Heart left ventricle (tissue), 16 donors: ENCODE measurements at places on chromosomes 16 and 17. TPM values are rescaled to one million over a fixed set of nuclear protein-coding genes. Genes with fewer than 3 reads are reported as not detected.

DNA sequence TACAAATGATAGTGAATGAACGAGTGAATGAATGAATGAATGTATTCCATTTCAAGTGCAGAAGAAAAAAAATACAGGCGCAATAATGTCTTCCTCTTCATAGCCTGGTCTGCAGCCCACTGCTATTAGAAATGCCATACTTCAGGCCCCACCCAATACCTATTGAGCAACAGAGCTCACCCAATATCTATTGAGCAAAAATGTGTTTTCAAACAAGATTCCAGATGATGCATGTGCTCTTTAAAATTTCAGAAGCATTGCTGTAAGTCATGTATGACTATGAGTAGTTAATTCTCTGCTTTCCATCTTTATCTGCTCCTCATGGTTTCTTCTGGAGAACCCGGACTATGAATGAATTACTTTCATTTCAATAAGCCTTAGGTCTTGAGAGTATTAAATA is 308.2 kb downstream of the XYLT1 start:
- no peaks in the 10 kb centered on the region for H3K36me3 ChIP-seq
- H3K4me3 ChIP-seq, result no peak overlapping the region
- peaks cover 3% of the 10 kb centered on the region for H3K27me3 ChIP-seq
- H3K27ac ChIP-seq, result no peak overlapping the region
- DNase-seq, result no peak

DNA sequence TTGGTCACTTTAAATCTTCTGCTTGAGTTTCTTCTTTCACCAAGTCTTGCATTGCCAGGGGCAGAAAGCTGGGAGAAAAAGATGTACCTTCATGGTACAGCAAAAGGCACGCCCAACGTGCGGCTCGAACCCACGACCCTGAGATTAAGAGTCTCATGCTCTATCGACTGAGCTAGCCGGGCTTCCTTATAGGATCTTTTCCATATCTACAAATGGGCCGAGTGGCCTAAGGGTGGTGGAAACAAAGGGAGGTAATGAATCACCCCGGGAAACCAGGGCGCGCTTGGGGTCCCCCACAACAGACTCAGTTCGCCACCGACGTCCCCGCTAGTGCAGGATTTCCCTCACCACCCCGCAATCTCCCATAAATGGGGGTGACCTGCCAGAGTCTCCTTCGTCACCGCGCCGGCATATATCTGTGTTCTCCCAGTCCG is 7.5 kb upstream of the OR1F1 start:
- no peaks in the 10 kb centered on the region for H3K4me1 ChIP-seq
- H3K36me3 ChIP-seq, result no peaks in the 10 kb centered on the region
- no peak overlapping the region for H3K27ac ChIP-seq

DNA sequence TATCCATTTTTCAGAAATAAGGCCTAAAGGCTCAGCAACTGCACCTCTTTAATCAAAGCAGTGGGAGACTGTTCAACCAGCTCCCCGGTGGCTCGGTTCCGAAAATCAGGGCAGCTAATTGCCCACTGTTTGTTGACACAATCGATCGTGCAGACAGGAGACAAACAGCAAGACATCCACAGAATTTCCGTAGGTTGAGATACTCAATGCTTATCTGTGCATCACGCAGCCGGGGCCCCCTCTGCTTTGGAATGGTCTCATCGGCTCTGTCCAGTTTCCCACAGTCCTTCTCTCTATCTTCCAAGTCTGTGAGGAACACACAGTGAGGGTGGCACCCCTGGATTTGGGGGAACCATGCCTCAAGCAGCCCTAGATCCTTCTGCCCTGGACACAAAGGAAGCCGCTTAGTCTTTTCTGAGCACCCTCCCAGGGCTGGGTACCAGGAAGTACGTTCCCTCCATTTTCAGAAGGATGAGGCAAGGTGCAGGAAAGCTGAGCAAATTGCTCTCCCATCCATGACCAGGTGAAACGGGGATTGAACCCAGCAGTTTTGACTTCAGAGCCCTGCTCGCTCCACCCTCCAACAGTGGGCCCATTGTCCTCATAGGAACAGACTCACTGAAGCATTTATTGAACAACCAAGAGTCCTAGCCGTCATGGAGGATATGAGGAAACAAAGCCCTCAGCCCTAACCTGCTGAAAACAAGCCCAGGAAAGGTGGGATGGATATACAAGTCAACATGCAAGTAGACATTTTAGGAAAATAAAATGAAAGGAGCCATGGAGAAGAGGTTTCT is 70.7 kb downstream of the C16orf95 start:
- no peak overlapping the region for H3K27ac ChIP-seq
- H3K4me3 ChIP-seq, result no peak overlapping the region
- H3K4me1 ChIP-seq, result no peaks in the 10 kb centered on the region
- no peak for DNase-seq
- no peaks in the 10 kb centered on the region for H3K36me3 ChIP-seq
- H3K27me3 ChIP-seq, result no peaks in the 10 kb centered on the region

DNA sequence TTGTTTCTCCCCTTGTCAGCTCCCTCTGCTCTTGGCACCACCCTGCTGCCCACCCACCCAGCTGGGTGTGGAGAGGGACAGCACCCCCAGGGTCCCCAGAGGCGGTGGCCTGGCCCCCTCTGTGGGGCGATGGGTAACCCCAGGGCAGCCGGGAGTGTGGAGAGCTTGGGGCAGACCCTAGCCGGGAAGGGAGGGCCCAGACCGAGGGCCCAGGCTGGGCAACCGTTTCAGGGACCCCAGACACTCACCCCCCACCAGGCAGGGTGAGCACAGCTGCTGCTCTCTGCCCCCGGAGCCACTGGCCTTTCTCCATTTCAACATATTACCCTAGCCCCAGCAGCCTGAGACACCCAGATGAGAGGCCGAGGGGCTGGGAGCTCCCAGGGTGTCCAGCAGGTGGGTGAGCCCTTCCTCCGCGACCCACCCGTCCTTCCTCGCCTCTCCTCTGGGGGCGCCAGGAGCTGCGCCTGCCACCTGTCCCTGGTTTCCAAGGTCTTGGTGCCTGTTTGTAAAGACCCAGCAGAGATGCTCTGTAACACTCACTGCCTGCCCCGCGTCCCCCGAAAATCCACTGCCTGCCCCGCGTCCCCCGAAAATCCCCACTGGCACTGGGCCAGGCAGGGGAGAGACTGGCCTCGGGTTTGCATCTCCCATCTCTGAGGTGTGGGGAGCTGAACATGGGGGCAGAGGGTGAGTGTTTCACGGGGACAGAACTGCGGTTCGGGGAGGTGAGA is 45.4 kb downstream of the BAHCC1 start:
- no peaks in the 10 kb centered on the region for H3K36me3 ChIP-seq
- DNase-seq, result no peak
- H3K4me3 ChIP-seq, result no peak overlapping the region
- no peaks in the 10 kb centered on the region for H3K27me3 ChIP-seq
- H3K27ac ChIP-seq, result no peak overlapping the region

- H3K36me3 ChIP-seq, result no peaks in the 10 kb centered on the region
- H3K27ac ChIP-seq, result no peak overlapping the region
- H3K27me3 ChIP-seq, result no peaks in the 10 kb centered on the region
- H3K4me1 ChIP-seq, result peaks cover 5% of the 10 kb centered on the region
- no peak overlapping the region for H3K4me3 ChIP-seq
Measured at GRCh38 chr17:55818451-55819375, 67.9 kb downstream of the PCTP start.

- no peaks in the 10 kb centered on the region for H3K36me3 ChIP-seq
- no peak overlapping the region for H3K27ac ChIP-seq
- no peaks in the 10 kb centered on the region for H3K27me3 ChIP-seq
- DNase-seq, result no peak
- no peak overlapping the region for H3K4me3 ChIP-seq
Measured at GRCh38 chr17:43620581-43620980, 41.1 kb downstream of the MEOX1 start.

DNA sequence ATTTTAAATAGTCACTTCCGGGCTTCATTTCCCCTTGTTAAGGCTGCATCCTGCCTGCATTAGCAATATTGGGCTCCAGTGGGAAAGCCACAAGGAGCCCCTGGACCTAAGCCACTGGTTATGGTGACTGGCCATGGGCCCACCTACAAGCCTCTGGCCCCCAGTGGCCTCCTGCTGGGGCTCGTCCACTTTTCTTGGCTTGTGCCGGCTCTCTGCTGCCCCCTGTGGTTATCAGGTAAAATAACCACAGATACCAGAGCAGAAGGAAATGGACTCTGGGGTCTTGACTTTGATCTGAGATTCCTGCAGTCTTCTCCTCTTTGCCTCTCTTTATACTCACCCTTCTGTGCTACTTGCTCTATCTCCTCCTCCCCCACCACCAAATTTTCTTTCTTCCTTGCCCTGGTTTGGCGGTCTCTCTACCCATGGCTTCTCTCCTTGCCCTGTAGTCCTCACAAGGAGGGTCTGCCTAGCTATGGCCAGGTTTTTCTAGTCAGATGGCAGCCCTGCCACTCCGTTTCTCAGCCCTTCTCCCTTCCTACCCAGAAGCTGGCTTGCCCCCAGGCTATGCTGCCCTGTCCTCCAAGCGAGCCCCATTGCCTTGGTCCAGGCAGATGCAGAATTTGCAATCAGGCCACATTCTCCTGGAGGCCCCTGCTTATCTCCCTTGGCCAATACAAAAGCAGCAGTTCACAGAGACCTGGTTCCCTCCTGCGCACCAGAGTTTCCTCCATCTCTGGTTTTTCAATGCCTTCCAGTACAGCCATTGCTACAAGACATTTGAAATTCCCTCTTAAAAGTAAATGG is 82.9 kb upstream of the RCVRN start:
- no peak overlapping the region for H3K4me3 ChIP-seq
- no peaks in the 10 kb centered on the region for H3K36me3 ChIP-seq
- no peak for DNase-seq
- no peaks in the 10 kb centered on the region for H3K4me1 ChIP-seq
- H3K27ac ChIP-seq, result peak overlapping the region; percentile 34

Gene GRB7
- 2.8 TPM for total RNA-seq

DNA sequence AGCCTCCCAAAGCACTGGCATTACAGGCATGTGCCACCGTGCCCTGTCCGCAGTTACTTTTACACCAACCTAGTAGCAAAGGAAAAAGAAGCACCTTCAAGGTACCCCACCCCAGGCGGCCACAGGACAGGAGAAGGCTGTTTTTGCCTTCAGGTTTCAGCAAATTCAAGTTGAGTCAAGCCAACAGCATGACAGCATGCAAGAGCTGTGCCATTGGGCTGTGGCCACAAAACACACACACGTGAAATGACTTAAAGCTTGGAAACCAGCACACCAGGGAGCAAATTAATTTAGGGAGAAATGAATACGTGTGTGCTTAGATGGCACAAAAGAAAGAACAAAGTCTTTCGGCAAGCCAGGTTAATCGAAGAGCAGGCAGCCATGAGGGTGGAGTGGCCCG is 39.7 kb downstream of the ERCC4 start:
- H3K27ac ChIP-seq, result no peak overlapping the region
- H3K36me3 ChIP-seq, result no peaks in the 10 kb centered on the region
- H3K4me1 ChIP-seq, result peaks cover 9% of the 10 kb centered on the region
- no peak overlapping the region for H3K4me3 ChIP-seq
- DNase-seq, result no peak

GRCh38 chr17:58330997-58331814 is 2.6 kb upstream of the TSPOAP1 start:
- H3K36me3 ChIP-seq, result no peaks in the 10 kb centered on the region
- no peaks in the 10 kb centered on the region for H3K27me3 ChIP-seq
- peak overlapping the region; percentile 35 for H3K4me3 ChIP-seq
- H3K4me1 ChIP-seq, result peaks cover 3% of the 10 kb centered on the region

DNA sequence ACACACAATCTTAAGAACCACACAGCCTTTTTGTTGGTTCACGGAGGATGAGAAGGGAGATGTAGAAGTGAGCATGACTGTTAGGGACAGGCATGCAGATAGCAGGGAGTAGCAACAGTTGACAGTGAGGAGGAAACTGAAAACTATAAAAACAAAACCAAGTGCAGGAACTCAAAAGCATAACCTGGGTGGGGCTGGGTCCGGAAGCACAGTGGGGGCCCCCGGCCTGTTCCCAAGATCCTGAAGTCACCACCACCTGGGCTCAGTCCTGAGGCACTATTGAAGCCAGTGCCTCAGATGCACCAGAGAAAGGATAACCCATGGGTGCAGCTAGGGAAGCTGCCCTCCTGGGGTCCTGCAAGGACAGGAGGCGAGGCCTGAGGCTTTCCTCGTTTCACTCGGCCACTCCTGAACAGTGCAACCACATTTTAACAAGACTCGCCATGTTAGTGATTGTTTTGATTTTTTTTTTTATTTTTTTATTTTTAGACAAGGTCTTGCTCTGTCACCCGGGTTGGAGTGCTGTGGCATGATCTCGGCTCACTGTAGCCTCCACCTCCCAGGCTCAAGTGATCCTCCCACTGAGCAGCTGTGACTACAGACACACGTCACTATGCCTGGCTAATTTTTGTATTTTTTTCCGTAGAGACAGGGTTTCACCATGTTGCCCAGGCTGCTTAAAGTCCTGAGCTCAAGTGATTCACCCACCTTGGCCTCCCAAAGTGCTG is 27.7 kb upstream of the CBX4 start:
- DNase-seq, result no peak
- H3K4me3 ChIP-seq, result no peak overlapping the region
- H3K4me1 ChIP-seq, result no peaks in the 10 kb centered on the region
- H3K36me3 ChIP-seq, result no peaks in the 10 kb centered on the region

Gene ESRP2
- total RNA-seq, result 0.15 TPM

DNA sequence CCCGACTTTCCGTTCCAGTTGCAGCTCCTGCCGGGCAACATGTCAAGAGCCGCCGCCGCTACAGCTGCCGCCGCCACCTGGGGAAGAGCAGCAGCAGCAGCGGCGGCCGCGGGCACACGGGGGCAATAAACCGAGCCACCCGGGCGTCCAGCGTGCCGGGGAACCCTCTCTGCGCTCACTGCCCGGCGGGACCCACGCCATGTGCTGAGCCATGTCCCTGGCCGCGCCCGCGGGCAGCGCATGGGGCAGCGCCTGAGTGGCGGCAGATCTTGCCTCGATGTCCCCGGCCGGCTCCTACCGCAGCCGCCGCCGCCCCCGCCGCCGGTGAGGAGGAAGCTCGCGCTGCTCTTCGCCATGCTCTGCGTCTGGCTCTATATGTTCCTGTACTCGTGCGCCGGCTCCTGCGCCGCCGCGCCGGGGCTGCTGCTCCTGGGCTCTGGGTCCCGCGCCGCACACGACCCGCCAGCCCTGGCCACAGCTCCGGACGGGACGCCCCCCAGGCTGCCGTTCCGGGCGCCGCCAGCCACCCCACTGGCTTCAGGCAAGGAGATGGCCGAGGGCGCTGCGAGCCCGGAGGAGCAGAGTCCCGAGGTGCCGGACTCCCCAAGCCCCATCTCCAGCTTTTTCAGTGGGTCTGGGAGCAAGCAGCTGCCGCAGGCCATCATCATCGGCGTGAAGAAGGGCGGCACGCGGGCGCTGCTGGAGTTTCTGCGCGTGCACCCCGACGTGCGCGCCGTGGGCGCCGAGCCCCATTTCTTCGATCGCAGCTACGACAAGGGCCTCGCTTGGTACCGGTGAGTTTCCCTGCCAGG is 604 bp downstream of the HS3ST3B1 start:
- H3K27me3 ChIP-seq, result peaks cover 76% of the 10 kb centered on the region
- no peaks in the 10 kb centered on the region for H3K36me3 ChIP-seq

Gene HS3ST6
- not detected for total RNA-seq

DNA sequence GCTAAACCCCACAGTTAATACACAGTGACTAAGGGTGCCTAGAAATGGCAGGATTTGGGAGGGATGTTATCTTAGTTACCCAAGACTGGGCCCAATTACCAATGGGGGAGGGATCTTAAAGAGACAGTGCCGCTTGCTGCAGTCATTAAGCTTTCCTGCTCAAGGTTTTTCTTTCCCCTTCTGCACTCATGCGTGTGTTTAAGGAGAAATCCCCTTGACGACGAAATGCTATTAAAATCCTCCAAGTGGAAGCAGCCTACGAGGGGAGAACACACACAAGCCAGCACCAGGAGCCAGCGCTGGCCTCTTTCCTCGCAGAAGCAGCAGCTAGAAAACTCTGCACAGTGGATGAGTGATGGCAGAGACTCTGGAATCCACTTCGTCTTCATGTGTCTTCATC is 22.0 kb downstream of the SALL1 start:
- H3K36me3 ChIP-seq, result no peaks in the 10 kb centered on the region
- no peak for DNase-seq
- H3K27me3 ChIP-seq, result peaks cover 23% of the 10 kb centered on the region
- H3K27ac ChIP-seq, result no peak overlapping the region

Gene CSHL1
- total RNA-seq, result not detected
